Inflammatory macrophage treated with lipopolysaccharide for 4 hours (primary cell): ENCODE measurements at places on chromosomes 13 and 19.
A peak's percentile ranks its signal among the peaks of the same experiment; 100 is the strongest.

GRCh38 chr13:73177017-73177416 lies 118.2 kb downstream of the KLF5 start:
- no peak for DNase-seq

DNA sequence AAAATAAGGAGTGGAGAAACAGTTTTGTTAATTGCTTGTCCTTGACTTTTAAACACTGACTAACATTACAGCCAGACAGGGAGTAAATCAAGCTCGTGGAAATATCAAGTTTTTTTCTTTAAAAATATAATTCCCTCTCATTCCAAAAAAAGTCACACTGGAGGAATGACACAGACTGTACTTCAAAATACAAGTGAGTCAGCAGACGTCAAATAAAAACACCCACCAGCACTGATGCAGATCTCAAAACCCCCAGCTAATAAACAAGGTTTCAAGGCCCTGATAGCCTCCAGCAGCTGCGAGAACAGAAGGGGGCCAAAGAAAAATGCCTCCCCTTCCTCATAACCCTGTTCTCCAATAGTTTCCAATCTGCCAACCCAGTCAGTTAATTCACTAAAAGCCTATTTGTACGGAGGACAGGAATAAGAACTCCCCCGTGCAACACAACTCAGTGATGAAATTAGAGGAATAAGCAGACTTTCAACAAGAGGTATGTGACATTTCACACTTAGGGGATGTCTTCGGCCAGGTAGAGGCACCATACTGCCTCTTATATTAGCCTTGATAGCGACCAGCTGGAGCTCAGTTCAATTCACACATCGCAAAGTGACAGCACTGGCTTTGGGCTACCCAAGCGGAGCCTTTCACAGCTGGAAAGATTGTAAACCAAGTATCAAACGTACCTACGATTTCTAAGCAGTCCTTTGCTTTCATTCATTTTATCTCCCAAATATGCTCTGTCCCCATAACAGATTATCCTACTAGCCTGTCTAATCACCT lies 561.0 kb upstream of the KLF12 start:
- no peak for DNase-seq

GRCh38 chr13:44620057-44620456 lies 43.9 kb upstream of the TSC22D1 start:
- DNase-seq: no peak

DNA sequence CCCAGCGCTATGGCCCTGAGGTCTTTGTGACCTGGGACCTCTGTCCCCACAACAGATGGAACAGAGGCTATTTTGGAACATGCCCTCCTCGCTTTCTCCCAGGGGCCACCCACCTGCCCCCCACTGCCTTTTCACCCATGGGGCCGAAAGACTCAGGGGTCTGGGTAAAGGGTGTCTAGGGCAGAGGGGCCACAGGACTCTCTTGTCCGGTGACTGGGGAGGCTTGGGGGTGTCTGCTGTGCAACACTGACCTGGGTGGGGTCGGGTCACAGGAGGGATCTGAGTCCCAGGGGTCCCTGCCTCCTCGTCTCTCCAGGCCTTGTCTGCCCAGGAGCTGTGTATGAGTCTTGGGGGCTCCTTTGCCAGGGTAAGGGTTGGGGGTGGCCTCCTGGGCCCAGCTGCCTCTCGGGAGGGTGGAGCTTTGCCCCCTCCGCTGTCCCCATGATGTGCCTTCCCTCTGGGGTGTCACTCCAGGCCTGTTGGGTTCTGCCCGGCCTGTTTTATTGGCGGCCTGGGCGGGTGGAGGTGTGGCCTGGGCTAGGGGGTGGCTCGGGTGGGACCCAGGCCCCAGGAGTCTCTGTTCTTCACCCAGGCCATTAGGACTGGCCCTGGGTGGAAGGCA lies 2.1 kb downstream of the ARID3A start:
- DNase-seq: no peak

DNA sequence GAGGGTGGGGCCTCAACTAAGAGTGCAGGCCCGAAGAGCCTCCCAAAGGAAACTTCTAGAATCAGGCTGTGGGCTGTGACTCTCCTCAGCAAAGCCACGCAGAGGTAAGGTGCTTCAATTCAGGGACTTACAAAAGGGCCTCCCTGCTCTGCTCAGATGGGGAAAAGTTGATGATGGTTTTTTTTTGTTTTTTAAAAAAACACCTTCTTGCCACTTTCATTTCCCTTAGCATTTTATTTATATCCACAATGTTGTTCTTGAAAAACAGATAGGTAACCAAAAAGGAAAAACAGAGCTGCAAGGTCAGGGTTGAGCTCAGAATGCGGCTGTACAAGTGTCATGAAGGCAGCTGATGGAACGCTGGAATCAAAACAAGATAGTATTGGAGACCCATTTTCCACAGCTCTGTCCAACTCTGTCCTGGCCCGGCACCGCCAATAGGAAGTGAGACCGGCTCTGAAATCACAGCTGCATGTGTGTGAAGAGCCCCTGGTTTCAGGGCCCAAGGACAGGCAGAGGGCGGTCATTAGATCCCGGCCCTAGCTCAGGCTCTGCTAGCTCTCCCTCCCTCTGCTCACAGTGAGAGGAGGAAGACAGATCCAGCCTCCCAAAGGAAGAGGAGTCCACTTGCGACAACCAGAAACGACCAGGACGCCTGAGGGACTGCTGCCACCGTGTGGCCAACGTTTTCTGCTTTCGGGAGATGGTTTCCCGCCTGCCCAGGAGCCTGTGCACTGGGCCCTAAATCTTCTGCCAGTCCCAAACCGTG lies 58.3 kb downstream of the KLF2 start:
- peak; percentile 55 for DNase-seq

DNA sequence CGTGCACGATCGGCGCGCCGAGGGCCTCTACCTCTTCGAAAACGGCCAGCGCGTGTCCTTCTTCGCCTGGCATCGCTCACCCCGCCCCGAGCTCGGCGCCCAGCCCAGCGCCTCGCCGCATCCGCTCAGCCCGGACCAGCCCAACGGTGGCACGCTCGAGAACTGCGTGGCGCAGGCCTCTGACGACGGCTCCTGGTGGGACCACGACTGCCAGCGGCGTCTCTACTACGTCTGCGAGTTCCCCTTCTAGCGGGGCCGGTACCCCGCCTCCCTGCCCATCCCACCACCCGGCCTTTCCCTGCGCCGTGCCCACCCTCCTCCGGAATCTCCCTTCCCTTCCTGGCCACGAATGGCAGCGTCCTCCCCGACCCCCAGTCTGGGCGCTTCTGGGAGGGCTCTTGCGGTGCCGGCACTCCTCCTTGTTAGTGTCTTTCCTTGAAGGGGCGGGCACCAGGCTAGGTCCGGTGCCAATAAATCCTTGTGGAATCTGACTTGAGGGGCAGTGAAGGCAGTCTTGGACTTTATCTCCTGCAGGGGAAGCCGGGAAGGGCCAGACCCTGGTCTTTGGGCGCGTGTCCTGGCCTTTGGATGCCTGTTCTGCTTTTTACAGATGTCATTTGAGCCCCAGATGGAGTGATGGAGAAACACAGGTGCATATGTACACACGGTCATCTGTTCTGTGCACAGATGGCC lies 2.2 kb downstream of the CLEC11A start:
- no peak for DNase-seq

- DNase-seq: no peak
Observed at GRCh38 chr19:55473225-55474012, 3.0 kb upstream of the ZNF628 start.

DNA sequence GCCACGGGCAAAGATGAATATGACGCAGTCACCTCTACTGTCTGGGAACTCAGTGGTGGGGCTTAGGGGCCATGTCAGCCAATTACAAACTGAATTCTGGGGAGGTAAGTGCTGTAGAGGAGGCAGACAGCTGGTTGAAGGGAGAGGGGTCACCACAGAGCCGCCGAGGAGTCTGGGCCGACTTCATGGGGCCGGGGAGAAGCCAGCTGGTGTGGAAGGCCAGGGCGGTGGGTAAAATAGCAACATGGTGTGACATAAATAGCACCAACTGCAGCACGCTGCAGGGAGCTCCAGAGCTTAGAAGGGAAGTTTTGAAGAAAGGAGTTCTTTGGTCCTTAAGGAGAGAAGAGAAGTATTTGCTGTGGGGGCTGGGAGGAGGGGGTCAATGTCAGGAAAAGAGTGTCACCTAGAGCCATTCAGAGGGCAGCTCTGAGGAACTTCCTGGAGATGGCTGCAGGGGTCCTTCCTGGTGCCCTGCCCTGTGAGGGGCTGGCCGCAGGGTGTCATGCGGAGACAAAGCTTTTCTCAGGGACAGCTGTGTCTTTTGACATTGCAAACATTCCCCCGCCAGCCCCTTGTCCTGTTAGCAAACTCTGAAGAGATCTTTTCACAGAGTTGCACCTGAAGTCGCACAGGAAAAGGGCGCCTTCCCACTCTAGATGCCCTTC lies 6.4 kb downstream of the METTL21C start:
- DNase-seq: no peak

GRCh38 chr13:44243198-44243857 lies 130.3 kb upstream of the SERP2 start:
- DNase-seq: peak; percentile 80

DNA sequence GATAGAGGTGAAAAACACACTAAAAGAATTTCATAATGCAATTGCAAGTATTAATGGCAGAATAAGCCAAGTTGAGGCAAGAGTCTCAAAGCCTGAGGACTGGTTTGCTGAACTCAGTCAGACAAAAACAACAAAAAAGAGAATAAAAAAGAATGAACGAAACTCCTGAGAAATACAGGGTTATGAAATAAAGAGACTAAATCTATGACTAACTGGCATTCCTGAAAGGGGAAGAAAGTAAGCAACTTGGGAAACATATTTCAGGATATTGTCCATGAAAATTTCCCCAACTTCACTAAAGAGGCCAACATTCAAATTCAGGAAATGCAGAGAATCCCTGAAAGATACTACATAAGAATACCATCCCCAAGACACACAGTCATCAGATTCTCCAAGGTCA lies 47.8 kb downstream of the UBL3 start:
- peak; percentile 47 for DNase-seq

DNA sequence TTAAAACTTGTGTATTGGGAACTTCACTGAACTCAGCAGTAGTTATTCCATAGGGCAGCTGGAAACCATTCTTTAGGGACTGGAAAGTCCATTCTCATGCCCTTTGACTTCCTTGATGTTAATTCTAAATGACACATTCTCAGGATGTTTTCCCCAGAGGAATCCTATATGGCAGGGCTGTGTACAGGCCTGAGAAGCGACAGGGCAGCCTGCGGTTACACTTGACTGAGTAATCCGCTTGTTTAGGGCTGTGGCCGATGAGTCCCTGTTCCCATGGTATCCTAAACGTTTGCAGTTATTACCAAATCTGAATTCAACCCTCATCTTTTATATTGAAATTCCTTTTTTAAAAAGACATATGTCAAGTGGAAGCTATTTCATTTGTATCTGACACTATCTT lies 83.5 kb downstream of the COL4A2 start:
- no peak for DNase-seq

DNA sequence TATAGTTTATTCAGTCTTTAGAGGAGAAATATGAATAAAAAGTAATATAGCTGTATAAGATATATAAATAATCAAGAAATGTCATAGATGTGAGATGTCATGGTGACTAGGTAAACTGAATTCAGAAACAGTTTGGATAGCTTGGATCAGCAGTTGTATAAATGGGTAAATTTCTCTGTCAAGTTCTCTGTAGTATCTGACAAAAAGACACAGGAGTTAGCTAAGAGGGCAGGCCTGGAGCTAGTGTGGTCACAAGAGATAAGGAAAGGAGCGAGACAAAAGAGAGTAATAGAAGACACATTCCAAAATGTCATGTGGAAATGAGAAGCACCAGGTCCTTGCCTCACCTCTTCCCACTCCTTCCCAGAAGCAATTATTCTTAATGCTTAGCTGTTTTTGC lies 349.0 kb downstream of the LMO7 start:
- DNase-seq: no peak

GRCh38 chr19:1776606-1777147 lies 23.4 kb downstream of the ONECUT3 start:
- DNase-seq: no peak

DNA sequence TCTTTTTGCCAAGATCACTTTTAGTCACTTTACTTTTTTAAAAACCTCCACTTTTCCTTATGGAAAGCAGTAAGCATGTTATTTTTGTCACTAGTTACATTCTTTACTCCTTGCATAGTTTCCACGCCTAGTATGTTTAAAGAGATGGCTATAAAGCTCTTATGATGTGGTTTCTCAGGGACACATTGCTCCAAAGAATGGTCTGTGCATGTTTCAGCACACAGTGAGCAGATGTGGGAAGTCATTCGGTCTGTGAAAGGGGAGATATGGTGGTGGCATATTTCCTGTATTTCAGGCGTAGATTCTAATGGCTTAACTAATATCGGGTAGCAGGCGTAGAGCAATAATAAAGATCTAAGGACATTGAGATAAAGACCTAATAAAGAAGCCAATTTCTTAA lies 180.7 kb downstream of the SLITRK6 start:
- DNase-seq: no peak

GRCh38 chr13:39448834-39449233 lies 154.2 kb downstream of the LHFPL6 start:
- DNase-seq: no peak

GRCh38 chr13:113417836-113418721 lies 35.2 kb downstream of the ADPRHL1 start:
- peak; percentile 17 for DNase-seq

GRCh38 chr19:21835429-21835809 lies 563 bp downstream of the ZNF43 start:
- DNase-seq: no peak

DNA sequence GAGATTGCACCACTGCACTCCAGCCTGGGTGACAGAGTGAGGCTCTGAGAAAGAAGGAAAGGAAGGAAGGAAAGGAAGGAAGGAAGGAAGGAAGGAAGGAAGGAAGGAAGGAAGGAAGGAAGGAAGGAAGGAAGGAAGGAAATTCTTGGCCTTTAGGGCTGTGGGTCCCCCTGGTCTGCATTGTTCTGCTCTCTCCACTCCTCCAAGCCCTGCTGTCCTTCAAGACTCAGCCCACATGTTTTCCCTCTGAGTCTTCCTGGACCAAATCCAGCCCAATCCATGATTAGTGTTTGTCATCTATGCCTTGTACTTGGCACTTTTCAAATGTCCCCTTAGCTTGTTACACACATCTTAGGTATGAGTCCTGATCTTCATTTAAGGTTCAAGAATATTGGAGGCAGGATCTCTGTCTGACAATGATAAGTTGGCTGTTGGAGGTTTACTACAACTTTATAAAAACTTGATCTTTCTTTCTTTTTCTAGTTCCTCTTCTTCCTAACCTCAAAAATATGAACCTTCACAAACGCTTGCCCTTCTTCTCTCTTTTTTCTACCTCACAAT lies 48.8 kb upstream of the INTS6 start:
- peak; percentile 16 for DNase-seq

DNA sequence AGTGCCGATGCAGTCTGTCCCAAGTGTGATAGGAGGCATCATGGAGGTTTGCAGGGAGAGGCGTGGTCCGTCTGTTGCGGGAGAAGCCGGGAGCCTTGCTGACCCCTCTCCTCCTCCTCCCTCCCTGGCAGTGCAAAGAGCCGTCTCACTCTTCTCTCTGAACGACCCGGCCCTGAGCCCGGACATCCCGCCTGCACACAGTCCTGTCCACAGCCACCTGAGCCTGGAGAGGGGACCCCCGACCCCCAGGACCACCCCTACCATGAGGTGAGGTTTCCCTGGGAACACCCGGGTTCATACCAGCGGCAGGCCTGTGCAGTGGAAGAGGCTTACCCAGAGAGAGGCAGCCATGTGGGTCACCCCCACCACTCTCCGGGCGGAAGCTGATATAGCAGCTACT lies 22.3 kb downstream of the DPF1 start:
- no peak for DNase-seq

- DNase-seq: peak; percentile 32
Observed at GRCh38 chr19:35843676-35844481, 8.4 kb downstream of the NPHS1 start.
